ENCODE measurements at places on chromosomes 7 and 10.

GRCh38 chr7:26153823-26154783 is 2.1 kb downstream of the NFE2L3 start:
- no peak for DNase-seq

DNA sequence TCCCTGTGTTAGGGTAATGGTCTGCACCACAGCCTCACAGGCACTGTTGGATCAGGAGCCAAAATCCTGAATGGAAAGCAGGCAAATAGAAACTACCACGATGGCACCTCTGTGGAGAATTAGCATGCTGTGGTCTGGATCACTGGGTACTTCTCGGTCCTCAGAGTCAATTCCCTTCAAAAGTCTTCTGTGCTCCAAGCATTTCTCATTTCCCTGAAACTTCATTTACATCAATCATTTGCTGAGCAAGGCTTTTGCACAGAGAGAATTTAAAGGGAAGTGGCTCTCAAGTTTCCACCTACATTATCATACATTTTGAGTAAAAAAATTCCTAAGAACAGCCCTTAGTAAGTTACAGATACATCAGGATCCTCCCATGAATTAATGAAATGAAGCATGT is 293.9 kb upstream of the NPSR1 start:
- DNase-seq = no peak

- no peak for DNase-seq
These were observed 334.8 kb downstream of the DNAJB6 start for GRCh38 chr7:157671358-157672255.

- DNase-seq = no peak
These were observed 229.5 kb upstream of the FZD1 start for GRCh38 chr7:91034459-91035368.

- no peak for DNase-seq
These were observed 35.1 kb downstream of the ZNF438 start for GRCh38 chr10:30996481-30997005.

GRCh38 chr7:1531979-1532455 is 1.5 kb downstream of the MAFK start:
- no peak for DNase-seq

DNA sequence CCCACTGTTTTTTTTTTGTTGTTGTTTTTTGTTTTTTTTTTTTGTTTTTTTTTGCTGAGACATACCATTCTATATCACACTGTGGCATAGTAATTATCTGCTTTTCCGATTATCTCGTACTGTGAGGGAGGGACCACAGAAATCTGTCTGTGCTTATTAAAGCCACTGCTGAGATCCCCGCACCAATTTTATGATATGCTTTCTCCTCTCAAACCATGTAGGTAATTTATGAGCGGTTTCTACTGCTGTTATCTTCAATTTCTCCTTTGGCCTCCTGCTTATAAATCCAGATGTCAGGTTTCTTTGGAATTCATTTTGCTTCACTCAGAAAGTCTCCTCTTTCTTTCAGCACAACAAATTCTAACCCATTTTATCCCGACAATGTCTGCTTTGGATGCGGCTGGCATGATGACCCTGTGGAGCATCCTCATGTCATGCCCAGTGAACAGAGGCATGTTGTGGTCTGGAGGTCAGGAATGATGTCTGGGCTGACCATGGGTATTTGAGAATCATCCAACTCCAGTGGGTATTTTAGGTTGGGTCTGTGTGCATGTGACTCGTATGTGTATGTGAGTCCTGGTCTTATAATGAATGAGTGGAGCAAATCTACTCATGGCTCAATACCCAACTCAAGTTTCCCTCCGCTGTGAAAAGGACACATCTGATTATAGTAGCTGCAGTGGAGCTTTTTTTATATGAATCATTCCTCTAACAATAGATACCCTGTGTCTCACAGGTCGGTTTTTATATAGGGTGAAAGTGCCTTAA is 213.4 kb downstream of the GALNT17 start:
- DNase-seq = no peak

DNA sequence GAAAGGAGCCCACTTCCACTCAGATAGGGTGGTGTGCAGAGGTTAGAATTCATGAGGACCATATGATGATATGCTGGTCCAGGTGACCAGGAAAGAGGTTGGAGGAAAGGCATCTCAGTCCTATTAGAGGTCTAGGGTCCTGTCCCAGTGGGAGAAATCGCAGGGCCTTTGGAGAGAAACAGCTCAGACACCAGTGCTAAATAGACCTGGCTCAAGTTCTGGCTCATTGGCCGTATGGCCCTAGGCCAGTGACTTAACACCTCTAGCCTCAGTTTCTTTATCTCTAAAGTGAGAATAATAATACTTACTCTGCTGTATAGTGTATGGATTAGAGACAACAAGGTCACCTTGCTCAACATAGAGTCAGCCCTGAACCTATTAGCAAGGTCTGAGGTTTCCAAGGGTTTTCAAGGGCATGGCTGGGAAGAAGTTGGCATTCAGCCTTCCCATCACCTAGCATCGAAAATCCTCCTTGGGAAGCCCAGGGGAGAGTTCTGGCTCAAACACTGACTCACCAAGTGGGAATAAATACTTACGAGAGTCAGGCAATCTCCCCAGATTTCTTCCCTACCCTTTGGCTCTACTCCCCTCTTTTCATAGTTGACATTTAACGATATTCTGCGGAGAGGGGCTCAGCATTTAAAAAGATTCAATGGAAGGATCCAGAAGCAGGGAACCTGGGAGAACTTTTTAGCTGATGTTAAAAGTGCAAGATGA is 473.1 kb upstream of the PODXL start:
- DNase-seq = no peak

DNA sequence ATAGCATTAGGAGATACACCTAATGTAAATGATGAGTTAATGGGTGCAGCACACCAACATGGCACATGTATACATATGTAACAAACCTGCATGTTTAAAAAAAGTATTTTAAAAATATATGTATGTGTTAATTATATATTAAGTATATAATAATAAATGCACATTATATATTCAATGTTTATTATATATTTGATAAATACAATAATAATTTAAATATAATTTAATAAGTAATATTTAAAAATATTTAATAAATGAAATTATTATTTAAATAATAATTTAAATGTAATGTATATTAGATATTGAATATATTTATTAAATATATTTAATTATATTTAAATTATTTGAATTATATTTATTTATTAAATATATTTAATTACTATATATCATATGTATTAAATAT is 661.3 kb upstream of the COBL start:
- no peak for DNase-seq

GRCh38 chr7:1359681-1360485 is 99.4 kb downstream of the MICALL2 start:
- no peak for DNase-seq

DNA sequence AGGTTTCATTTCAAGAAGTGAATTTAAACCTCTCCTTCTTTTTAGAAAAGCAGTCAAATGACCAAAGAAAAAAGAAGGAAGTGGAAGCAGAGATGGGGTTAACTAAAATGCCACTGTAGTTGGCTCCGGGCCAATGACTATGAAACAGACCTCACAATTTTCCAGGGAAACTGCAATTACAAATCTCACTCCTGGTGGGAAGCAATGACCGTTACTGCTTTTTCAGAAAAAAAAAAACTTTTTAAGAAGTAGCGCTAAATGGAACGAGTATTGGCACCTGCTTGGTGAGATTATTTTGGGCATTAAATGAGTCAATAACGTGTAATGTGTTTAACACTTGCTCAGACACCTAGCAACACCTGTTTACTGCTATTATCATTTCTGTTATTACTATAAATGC is 1.2 kb downstream of the SFRP4 start:
- DNase-seq = no peak

GRCh38 chr7:116940689-116941370 is 12.5 kb upstream of the ST7 start:
- DNase-seq = no peak

DNA sequence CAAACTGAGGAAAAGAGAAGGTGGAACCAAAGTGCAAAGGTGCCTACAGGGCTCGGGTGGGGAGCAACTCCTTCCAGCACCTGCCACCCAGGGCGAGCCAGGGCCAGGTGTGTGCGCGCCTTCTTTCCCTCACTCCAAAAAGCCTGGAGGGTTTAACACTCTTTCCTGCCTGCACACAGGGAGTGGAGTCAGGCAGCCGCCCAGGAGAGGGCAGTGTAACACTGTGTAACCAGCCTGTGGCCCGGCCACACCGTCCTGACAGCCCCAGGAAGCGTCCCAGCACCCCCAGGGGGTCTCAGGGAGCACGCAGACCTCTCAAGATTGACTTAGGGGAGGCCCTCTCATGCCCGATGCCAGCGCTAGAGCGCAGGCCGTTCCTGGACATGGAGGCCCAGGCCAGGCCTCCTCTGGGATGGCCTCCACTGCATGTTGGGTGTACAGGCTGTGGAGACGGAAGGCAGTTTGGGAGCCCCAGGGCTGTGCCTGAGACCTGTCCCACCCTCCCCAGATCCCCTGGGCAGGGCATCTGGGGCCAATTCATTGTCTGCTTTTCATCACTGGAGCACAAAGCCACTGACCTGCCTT is 13.4 kb downstream of the BRI3 start:
- no peak for DNase-seq

DNA sequence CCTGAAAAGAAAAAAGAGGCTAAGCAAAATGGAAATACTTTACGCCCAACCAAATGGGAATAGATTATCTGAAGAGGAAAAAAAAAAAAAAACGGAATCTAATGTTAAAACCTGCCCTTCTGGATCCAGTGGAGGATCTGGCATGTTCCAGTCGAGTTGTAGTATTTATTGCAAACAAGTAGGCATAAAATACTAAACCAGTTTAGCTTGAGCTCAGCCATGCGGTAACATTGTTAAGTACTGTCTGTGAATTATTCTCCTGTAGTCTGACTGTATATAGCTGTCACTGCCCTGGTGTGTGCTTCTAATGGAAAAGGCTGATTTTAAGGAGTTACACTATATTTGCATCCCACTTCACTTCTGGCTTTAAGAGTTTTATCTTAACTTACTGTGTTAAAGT is 40.3 kb downstream of the CELF2 start:
- no peak for DNase-seq

DNA sequence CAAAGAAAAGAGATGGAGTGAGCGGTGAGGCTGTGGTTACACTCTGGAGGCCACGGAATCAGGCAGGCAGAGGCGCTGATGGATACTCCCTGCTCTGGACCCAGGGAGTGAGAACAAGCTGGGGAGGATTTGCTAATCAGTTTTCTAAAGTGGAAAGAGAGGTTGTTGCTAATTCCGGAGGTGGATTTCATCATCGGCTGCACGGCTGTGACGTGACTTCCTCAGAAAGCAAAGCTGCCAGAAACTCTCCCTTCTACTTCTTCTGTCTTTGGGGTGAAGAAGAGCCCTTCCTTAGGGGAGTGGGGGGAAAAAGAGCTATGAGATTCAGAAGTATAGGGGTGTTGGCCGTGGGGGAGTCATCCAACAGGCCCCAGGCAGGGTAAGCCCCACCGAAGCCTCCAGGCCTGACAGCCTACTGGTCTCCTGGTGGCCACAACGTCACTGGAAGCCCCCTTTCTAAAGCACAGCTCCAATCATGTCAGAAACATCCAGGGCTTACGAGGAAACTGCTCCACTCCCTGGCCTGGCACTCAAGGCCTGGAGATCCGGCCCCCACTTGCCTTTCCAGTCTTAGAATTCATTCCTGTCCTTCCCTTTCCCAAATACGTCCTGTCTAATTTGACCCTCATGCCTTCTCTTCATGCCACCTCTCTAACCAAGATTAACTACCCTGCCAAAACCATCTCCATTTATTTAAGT is 114.5 kb downstream of the HIP1 start:
- DNase-seq = no peak

DNA sequence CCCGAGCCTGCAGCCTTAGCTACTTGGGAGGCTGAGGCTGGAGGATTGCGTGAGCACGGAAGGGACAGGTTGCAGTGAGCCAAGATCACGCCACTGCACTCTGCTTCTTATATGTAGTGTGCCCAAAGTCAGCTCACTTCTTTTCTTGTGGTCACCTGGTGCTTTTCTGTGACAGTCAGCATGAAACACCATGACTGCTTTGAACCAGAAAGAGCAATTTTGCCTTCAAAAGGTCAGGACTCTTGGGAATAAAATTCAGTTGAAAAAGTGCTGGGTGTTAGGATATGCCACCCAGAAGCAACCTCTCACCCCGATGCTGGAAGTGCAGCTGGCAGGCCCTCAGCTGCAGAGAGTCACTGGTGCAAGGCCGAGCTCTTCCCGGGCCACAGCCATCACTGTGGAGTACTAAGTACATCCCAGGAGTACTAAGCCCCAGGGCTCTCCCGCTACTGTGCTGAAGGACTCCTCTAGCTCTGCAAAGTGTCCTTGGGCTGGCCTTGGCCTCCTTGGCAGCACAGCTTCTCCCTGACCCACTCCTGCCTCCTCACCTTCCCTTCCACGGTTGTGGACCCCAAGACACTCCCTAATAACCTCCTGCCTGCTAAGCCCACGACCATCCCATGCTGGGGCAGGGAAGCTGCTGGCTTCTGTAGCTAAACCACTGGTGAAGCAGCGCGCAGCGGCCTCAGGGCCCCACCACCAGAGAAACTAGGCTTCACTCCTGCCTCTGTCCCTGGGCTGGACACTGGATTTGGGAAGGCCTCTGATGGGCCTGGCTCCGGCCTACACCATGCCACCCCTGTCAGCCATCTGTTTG is 17.6 kb upstream of the GDI2 start:
- DNase-seq = no peak

DNA sequence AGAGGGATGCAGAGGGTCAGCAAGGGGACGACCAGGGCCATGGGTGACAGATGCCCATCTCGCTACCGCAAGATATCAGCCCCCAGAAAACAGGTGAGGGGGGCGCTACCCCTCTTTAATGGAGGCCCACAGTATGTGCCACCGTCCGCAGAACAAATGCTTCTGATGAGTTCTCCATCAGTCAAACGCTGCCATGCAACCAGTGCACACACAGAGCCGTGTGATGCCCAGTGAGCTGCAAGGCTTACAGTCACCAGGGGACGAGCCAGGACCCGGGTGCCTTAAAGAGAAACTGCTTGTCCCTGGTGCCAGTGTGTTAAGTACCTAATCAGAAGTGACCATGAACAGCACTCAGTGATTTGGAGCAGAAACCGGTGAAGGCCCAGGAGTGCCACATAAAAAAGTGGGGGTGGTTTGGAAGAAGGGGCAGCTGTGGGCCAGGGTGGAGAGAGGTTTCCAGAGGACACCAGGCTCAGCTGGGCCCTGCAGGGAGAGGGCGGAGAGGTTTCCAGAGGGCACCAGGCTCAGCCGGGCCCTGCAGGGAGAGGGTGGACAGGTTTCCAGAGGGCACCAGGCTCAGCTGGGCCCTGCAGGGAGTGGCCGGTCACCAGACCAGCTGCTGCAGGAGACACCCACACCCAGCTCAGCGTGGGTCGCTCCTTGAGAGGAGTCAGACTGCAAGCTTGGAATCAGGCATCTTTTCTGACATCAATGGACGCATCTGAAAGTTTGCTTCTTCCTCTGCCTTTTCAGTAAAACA is 50.9 kb downstream of the TCERG1L start:
- no peak for DNase-seq

DNA sequence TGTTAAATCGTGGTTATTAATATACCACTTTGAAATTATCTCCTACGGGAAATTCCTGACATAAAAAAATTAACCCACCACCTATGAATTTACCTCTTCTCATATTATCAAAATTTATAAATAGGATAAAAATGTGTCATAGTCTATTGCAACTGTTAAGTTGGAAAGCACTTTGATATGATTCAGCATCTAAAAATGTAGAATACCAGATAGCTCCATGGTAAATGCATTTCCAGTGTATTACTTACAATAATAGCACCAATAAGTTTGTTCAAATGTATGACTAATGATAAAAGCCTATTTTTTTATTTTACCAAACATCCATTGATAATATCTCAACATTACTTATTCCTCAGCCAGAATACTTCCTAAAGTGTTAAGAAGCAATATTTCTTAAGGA is 13.6 kb upstream of the KCND2 start:
- DNase-seq = no peak

All from activated CD8-positive, alpha-beta memory T cell treated with anti-CD3 and anti-CD28 coated beads for 1 hour (primary cell).